ENCODE measurements at places on chromosomes 4 and X. TPM values are rescaled to one million over a fixed set of nuclear protein-coding genes. Genes with fewer than 3 reads are reported as not detected.
A peak's percentile ranks its signal among the peaks of the same experiment; 100 is the strongest.

GRCh38 chrX:1052021-1052420 lies 160.4 kb downstream of the CRLF2 start:
- no peaks in the 10 kb centered on the region for H3K4me1 ChIP-seq
- no peak overlapping the region for H3K27ac ChIP-seq
- H3K4me3 ChIP-seq = no peak overlapping the region
- no peak for DNase-seq

- DNase-seq = peak; percentile 22
- no peaks in the 10 kb centered on the region for H3K27me3 ChIP-seq
- H3K36me3 ChIP-seq = no peaks in the 10 kb centered on the region
- H3K27ac ChIP-seq = no peak overlapping the region
Measured at GRCh38 chrX:30561191-30561590, 16.4 kb downstream of the TASL start.

Gene C4orf51
- total RNA-seq = not detected

Gene CYLC1
- total RNA-seq = not detected

- no peaks in the 10 kb centered on the region for H3K4me1 ChIP-seq
- H3K36me3 ChIP-seq = no peaks in the 10 kb centered on the region
- no peak for DNase-seq
- no peak overlapping the region for H3K27ac ChIP-seq
- H3K27me3 ChIP-seq = no peaks in the 10 kb centered on the region
Measured at GRCh38 chr4:40471923-40472322, 136.8 kb downstream of the CHRNA9 start.

- H3K27me3 ChIP-seq = no peaks in the 10 kb centered on the region
- no peaks in the 10 kb centered on the region for H3K4me1 ChIP-seq
- H3K27ac ChIP-seq = no peak overlapping the region
- no peak overlapping the region for H3K4me3 ChIP-seq
- H3K36me3 ChIP-seq = no peaks in the 10 kb centered on the region
- DNase-seq = no peak
Measured at GRCh38 chr4:89661173-89661899, 175.6 kb downstream of the SNCA start.

DNA sequence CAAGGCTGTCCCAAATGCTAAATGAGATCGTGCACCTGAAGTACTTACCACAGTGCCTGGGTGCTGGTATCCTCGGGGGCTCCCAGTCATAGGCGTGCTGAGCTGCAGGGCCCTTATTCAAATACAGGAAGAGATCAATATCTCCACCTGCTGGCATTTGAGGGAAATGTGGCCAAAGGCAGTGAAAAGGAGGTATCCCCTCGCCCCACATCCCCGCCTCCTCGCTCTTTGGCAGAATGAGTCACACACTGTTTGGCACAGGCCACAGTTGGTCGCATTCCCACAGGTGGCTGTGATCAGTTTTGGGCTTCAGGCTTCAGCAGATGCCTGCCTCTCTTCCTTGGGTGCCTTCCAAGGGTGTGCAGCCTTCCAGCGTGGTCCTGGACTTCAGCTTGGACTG lies 28.4 kb downstream of the ZNF185 start:
- no peak overlapping the region for H3K27ac ChIP-seq
- no peaks in the 10 kb centered on the region for H3K4me1 ChIP-seq
- H3K36me3 ChIP-seq = no peaks in the 10 kb centered on the region
- H3K27me3 ChIP-seq = no peaks in the 10 kb centered on the region

DNA sequence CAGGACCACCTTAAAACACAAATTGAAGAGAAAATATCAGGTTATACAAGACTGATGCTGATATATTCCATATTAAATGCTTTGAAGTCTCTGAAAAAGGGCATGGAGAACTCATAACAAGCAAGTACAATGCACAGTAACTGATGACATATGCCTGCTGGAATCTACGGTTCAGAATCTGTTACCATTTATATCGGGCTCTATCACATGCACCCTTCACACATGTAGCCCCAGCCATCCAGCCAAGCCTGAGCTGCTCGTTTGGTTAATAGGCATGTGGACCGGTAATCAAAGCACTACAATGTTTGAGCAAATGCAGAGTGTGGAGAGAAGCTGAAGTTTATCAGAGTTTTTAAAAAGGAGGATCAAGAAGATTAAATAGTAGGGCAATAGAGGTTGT lies 11.8 kb downstream of the COMMD8 start:
- no peak overlapping the region for H3K27ac ChIP-seq
- no peak for DNase-seq
- no peaks in the 10 kb centered on the region for H3K4me1 ChIP-seq
- no peaks in the 10 kb centered on the region for H3K27me3 ChIP-seq
